ENCODE measurements at places on chromosomes 13 and 19.

- no peak for DNase-seq
Measured at GRCh38 chr13:28137596-28137995, 749 bp upstream of the PAN3 start.

- DNase-seq, result no peak
Measured at GRCh38 chr19:18109733-18110608, 12.4 kb downstream of the MAST3 start.

DNA sequence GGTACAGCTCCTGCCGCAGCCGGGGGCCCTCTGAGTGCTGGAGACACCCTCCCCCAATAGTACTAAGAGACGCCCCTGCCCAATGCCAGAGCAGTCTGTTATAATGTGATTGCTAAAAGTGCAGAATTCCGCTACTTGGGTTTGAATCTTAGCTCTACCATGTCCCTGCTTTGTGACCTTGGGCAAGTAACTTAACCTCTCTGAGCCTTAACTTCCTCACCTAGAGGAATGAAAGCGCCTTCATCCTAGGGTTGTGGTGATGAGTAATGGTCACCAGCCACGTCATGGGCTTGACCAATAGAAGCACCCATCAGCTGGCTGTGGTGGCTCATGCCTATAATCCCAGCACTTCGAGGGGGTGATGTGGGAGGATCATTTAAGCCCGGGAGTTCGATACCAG is 6.5 kb downstream of the PLEKHG2 start:
- no peak for DNase-seq

GRCh38 chr19:44142059-44142433 is 692 bp downstream of the ZNF234 start:
- no peak for DNase-seq

DNA sequence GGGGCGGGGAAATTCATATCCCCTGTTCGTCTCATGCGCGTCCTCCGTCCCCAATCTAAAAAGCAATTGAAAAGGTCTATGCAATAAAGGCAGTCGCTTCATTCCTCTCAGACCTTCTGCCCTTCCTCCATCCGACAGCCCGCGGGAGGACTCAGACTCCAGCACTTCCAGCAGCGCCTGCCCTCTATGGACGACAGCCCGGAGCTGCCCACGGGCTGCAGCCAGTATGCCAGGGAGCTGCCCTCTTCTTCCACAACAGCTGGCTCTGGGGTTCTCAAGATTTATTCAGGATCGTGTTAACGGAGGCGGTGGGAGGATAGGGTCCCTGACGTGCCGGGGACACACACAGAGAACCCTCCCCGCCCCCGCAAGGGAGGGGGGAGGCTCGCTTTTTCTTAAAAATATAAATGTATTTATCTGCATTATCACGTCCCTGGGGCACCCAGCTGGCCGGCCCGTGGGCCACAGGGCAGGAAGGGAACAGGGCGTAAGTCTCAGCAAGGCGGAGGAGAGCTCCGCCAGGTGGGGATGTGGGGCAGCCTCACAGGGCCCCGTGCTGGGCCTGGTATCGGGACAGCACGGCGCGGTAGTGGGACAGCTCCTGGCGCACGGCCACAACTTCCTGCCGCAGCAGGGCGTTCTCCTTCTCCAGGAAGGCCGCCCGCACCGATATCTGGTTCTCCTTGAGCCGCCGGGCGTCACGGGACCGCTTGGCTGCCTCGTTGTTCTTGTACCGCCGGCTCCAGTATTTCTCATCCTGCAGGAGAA is 6.7 kb downstream of the DBP start:
- DNase-seq, result no peak

DNA sequence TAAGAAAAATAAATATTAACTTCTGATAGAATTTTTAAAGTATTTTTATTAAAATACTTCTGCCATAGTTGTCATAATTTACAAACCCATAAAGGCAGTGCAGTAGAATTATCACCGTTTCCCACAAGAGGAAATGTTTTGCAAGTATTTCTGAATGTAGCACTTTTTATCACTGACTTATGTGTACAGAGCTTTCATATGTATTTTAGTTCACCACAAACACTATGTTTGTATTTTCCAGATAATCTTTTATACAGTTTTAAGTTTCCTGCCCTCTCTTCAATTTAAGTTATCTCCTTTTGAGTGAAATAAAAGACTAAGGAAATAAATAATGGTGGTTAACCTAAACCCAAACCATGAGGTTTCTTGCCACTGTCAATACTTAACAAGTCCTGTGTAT is 24.2 kb downstream of the MIPEP start:
- DNase-seq, result no peak

DNA sequence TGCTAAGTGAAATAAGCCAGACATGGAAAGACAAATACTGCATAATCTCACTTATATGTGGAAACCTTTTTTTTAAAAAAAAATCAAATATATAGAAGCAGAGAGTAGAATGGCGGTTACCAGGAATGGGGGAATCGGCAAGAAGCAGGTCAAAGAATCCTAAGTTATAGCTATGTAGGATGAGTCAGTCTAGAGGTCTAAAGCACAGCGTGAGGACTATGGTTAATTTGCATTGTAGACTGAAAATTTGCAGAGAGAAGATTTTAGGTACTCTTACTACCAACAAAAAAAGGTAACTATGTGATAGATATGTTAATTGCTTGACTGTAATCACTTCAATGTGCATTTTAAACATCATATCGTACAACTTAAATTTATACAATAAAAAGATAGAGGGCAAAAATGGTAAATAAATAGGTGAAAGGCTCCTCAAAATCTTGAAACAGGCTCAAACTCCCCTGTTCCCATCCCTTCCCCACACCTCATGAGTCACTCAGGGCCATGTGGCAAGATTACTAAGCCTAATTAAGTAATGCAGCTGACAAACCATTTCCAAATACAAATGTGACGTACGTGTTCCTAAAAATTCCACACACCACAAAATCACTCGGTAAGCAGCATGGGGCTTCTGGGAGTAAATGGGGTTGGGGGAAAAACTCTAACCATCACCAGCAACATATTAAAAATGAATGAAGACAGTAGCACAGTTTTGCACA is 159.0 kb downstream of the USP12 start:
- DNase-seq, result peak; percentile 78

DNA sequence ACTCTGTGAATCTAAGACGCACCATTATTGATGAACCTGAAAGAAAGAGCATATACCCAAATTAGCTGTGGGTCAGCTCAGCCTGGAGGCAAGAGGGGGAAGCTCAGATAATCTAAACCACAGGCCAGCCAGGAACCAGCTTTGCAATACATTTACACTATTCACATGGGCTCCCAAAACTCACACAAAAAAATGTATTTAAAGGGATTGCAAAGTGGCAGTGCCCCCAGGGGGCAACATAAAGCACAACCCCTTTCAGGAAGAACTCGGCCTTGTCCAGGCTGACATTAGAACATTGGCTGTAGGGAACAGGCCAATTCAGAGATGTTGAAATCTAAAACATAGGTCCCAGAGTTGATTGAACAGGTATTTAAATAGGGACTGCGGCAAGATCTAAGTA is 3.2 kb upstream of the PROZ start:
- no peak for DNase-seq

DNA sequence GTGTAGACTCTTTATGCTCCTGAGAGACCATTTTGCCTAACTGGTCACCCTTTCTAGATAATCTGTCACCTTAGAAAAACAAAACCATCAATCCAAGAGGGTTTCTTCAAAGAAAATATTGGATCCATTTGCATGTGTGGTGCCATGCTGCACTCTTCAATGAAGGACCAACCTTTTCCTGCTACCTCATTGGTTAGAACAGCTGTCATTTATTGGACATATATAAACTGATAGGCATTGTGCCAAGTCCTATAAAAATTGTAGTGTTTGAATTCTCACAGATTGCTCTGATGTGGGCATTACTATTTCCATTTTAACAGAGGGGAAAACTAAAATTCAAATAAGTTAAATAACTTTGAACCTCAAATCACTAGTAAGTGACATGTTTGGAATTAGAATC is 333.2 kb downstream of the MYO16 start:
- no peak for DNase-seq

- DNase-seq, result no peak
Measured at GRCh38 chr13:59229401-59229800, 934.3 kb downstream of the DIAPH3 start.

GRCh38 chr19:54430306-54431254 is 15.3 kb downstream of the TTYH1 start:
- DNase-seq, result no peak

GRCh38 chr13:26541041-26541440 is 16.4 kb upstream of the WASF3 start:
- DNase-seq, result no peak

GRCh38 chr19:19538061-19538784 is at the start of gene CILP2:
TSS of gene CILP2 (plus strand) at chr19:19538265. CDS start at chr19:19538350, 85 bp downstream.
- DNase-seq, result no peak

DNA sequence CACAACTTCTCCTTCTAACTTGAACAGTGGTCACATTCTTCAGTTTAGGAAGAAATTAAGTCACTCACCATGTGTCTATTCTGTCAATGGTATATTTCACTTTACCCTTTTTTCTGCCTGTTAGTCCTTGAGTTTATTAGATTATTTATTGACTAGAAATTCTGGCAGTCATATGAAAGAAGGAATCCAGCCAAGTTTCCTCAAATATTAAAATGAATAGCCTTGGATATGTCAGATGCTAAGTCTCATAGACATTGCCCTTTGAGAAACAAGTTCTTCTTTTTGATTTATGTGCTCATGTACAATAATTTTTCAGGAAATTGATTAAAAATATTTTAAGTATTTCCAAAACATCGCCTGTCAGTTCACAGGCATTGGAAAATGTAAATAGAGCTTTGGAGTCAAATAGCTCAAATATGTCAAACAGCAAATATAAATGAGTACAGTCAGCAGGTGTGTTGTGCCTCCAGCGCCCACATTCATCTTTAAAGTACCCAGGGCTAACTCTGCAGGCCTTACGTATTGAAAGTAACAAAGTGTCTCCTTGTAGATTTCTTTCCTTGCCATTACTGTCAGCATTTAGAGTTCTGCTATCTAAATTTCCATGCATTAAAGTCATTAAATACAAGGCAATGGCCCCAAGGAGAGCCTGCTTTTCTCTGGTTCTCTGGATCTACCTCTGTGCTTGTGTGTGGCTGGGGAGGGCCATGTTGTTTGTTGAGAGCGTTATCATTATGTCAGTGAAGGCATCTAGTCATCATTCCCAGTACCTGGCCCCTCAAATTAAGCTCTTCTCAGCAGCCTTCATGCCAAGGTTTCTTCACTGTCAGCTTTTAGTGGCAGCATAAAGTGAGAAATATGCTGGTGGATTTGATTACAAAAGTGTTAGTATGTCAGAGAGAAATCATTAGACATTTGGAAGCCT is 76.3 kb upstream of the TRPC4 start:
- DNase-seq, result no peak

DNA sequence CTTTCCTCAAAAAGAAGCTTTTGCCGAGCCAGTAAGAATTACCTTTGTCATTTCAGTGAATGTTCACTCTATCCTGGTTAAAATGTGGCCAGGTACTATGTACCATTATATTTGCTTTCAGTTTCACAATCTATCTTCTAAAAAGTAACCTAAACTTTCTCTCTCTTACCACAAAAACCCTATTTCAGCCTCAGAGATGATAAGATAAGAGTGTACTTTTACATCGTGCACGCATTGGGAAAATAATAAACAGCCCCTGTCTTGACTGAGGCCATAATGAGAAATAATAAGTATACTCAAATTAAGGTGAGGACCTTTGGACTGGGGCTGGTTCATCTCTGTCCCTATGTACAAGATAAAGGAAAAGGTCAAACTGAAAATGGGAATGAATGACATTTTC is 77.7 kb downstream of the ZNF726 start:
- DNase-seq, result no peak

DNA sequence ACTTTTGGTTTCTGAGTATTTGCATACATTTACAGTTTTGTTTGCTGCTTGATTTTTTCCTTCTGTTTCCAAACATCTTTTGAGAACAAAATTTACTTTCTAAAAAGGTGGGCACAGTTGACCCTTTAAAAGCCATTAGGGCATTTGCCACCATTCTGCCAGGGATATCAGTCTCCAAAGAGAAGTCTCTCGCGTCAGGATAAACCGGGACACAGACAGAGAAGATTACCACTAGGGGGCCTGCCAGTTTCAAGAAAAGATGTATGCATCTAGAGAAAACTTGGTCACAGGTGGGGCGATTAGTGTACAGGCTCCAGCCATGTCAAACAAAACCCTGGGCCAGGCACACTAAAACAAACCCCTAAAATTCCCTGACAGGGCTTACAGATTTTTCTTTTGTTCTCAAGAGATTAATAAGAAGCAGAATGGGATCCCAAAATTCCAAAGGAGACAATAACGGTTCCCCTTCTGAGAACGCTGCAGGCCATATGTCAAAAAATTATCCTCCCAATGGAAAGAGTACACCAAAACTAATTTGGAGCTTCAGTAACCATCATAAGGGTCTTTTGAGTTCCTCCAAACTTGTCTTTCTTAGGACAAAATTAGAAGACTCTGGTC is 10.7 kb upstream of the PABPC3 start:
- DNase-seq, result peak; percentile 9

- DNase-seq, result no peak
Measured at GRCh38 chr19:35253316-35254286, 4.8 kb downstream of the LSR start.

- DNase-seq, result peak; percentile 39
Measured at GRCh38 chr19:51735759-51736449, 12.1 kb upstream of the HAS1 start.
